Stimulated activated CD8-positive, alpha-beta memory T cell treated with anti-CD3 and anti-CD28 coated beads, Interleukin-7, amount 100 ng/mL, for 1 hour (primary cell): ENCODE measurements at places on chromosomes 1 and 21.

DNA sequence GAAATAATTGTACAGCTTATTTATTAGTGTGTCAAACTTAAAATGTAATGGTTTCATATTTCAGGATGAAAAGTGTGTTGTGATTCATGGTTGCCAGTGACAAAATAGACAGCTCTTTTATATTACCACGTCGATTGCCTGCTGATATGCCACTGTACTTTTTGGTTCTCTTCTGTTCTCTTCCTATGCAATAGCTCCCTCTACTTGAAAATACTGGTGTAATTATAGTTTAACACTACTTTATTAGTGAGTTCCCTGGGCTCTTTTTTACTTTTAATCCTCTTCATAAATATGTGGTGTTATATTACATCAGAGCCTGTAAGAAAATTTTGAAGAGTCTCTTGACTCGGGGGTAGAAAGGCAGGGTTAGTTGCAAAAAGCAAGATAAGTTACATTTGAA lies 111.3 kb downstream of the PATJ start:
- DNase-seq, result no peak

DNA sequence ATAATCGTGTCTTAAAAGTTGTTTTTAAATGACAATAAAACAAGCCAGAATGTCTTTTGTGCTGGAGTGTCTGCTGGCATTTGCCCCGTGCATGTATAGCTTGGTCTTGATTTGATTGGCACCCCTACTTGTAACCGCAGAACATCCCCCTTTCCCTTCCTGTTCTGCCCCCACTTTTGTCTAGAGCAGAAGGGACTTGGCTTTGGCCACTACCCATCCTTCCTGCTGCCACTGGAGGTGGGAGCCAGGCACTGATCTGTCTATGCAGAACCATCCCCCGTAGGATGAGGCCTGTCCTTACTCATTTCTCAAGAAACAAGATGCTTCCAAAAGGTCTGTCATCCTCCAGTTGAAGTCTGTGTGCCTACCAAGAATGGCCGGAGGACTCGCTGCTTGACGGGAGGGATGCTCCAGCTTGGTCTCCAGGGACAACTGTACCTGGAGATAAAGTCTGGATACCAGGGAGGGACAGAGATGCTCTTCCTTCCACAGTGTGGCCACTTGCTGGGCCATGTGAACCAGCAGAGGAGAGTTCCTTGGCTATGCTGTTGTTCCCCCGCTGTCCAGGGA lies 1.1 kb upstream of the SLC27A3 start:
- no peak for DNase-seq

DNA sequence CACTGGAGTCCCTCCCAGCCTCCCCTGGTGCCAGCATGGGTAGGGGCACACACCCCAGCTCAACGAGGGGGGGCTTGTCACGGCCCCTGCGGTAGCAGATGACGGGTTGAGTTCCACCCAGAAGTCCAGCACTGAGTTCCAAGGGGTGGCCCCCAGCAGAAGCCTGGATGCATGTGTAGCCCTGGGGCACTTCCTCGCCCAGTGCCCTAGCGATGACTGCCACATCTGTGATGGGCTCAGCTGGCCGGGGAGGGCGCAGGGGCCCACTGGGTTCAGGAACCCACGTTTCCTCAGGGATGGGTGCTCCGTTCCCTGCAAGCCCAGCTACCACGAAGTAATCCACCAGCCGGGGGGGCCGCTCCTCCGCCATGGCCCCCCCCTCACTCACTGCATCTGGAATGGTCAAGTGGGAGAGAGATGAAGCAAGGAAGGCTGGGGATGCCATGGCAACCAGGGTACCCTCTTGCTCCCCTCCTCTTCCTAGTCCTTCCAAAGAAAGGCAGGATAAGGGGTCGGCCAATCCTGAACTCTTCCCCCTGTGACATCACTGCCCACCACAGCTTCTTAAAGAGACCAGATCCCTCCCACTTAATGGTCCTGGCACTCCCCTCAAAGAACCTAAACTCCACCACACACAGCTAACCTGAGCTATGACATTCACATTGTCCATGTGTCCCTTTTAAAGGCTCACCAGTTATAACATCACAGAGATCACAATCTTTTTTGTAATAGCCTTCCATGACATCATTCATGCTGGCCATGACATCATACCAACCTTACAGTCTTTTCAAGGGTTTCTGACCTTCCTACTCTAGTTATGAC lies 2.3 kb downstream of the DENND4B start:
- DNase-seq, result no peak

- no peak for DNase-seq
Measured at GRCh38 chr1:176522310-176522845, 59.4 kb downstream of the PAPPA2 start.

DNA sequence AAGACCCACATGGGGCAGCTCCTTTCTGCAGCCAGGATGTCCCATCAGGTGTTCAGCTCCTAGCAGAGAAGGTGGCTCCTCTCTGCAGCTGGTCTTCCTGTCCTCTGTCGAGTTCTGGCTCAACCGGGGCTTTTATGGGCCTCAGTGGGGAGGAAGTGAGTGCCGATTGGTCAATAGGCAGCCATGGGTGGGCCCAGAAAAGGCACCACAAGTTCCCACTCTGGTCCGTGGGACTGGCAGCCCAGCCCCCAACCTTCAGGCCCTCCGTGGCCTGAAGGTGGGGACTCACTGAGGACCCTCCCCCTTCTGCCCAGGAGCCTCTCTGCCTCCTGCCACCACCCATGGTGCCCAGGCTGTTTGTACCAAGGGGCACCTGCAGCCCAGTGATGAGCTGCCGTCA lies 161.7 kb upstream of the DUSP10 start:
- no peak for DNase-seq

DNA sequence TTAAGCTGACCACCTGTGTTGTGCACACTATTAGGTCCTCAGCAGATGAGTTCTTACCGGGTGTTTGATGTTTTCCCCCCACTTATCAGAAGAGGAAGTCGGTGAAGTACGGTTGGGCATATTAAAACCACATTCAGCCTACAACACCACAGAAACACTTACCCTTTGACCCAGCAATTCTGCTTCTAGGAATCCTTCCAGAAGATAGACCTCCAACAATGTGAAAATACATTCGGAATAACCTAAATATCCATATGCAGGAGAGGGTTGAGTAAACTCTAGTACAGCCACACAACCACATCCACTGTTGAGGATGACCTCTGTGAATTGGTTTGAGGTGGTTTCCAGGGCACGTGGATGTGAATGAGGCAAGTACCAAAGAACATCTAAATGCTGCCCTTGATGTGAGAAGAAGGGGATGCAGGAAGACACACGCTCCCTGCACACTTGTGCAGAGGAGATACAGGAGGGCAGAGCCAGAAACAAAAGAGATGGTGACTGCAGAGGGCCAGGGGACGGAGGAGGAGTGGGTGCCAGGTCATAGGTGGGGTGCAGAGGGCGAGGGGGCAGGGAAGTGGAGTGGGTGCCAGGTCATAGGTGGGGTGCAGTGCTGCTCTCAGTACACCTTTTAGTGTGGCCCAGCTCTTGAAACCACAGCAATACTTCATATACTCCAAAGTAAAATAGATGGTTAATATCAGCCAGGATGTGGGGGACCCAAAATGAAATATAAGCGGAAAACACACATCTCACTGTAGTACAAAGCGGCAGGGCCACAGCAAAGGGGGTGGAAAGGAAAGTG lies 12.8 kb downstream of the ADARB1 start:
- DNase-seq, result no peak

DNA sequence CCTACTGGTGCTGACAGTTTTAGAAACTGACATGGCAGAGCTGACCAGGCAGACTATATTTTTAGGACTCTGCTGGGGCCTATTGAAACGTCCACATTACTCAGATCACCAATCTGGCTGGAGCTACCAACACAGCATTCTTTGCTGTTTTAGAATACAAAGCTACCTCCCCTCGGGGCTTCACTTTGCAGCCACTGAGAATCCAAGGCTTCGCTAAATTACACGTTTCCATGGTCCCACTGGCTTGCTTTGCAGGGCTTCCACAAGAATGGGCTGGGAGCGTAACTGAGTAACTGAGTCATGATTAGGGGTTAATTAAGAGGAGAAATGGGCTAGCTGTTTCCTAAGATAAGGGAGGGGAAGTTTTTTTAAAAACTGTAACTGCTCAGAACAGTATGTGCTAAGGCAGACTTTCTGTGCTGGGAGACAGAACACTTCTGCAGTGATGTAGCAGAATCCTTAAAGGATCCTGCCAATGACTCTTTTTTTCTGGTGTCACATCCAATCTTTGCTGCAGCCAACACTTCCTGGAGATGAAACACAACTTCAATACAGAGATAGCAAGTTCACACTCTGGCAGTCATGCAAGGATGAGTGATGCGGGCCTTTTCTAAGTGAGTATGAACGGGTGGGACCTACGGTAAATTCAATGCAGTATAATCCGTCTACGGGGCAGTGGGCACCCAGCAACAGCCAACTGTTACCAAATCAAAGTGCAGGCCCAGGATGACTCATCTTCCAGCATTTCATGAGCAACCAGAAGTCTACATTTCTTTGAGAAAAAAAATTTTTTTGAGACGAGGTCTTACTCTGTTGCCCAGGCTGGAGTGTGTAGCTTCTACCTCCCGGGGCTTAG lies 21.5 kb downstream of the NDUFS5 start:
- DNase-seq, result no peak

GRCh38 chr1:215458562-215458961 lies 108.5 kb upstream of the KCTD3 start:
- DNase-seq, result no peak

DNA sequence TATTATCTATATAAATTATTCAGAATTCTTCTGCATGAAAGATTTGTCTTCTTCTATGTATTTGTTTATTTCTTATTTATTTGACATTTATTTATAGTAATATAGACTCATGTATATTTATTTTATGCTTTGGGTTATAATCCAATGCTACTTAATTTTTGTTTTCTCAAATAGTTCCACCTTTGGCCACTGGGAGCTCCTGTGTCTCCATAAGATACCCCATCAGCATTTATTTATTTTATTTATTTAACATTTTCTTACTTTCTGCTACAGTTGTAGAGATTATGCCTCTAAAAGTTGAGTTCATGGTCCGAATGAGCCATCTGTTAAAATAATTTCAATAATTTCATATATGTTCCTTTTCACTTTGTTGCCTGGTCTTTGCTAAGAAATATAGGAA lies 289.4 kb downstream of the ADGRL2 start:
- no peak for DNase-seq

DNA sequence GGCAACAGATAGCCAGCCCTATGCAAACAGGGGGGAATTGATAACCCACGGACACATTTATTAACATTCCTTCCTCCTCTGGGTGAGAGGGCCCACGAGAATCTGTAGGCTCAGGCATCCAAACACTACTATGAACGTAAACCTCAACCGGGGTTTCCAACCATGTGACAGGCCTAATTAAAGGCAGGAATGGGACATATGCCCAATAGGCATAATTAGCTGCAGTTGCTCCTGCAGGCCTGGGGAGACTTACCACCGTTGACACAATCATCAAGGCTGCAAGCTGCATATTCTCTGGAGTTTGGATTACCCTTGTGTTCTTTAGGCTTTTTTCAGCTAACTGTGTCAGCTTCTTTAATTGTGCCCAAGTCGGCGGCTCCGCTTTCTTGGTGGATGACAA lies 22.2 kb upstream of the GBP1 start:
- DNase-seq, result no peak

- DNase-seq, result no peak
Measured at GRCh38 chr1:162710780-162711465, 78.7 kb downstream of the DDR2 start.

DNA sequence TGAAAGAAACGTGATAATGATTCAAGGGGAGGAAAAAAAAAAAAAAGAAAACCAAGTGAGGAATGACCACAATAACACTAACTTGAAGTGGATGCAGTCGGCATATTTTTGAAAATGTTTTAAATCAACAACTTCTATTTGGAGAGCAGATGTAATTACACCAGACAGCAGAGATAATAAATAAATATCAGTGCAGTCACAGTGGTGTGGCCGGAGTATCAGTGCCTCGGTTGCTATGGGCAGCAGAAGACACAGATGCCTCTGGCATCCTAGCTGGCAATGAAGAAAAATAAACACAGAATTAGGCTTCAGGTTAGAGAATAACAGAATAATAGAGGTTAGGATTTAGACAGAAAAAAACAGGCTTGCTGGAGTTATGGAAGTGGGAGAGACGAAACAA lies 888.3 kb downstream of the LTN1 start:
- no peak for DNase-seq

GRCh38 chr1:219563568-219563967 lies 49.3 kb downstream of the ZC3H11B start:
- DNase-seq, result no peak

DNA sequence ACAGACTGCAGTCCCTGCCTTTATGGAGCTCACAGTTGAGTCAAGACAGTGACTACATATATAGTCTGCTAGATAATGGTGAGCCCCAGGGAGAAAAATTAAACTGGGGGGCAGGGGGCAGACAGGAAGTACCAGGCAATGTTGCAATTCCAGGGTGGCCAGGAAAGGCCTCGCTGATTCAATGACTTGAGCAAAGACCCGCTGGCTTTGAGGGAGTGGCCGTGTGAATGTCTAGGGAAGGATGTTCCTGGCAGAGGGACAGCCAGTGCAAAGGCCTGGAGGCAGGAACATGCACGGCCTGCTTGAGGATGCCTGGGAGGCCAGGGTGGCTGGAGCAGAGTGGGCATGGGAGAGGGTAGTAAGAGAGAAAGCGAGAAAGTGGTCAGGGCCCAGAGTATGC lies 23.0 kb upstream of the EPHA8 start:
- DNase-seq, result no peak

- DNase-seq, result no peak
Measured at GRCh38 chr1:241985787-241986186, 13.1 kb downstream of the MAP1LC3C start.

- DNase-seq, result no peak
Measured at GRCh38 chr1:179814546-179814838, 63.1 kb downstream of the TOR1AIP2 start.

DNA sequence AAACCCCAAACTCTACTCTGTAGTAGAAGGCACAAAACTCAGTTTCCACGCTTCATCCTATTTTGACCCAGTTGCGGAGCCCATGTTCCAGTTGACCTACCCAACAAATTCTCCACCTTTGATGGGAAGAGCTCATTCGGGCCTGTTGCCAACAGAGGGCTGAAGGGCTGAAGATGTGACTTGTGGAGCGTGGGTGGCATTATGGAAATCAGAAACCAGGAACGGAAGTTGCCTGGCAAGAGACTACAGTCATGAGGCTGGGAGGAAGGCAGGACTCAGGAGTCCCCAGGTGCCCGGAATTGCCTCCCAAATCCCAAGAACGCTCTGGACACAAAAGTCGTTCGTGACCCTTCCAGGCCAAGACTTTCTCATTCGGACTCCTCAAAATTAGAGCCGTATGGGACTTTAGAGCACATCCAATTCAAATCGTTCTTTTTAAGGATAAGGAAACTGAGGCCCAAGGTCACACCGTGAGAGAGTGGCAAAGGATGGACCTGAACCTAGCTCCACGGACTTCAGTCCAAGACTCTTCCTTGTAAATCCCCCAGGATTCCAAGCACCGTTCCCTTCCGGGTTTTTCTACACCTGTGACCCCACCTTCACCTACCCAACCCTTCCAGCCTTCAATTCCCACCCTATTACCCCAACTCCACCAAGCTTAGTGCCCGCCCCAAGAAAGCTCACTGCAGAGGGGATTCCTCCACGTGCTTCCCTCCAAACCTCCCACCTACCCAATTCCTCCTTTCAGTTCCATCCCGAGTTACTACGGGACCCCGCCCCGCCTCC lies 739 bp downstream of the SMG5 start:
- no peak for DNase-seq
